D341Med (cell line): ENCODE measurements at places on chromosomes 2 and 18.

- no peak for DNase-seq
Measured at GRCh38 chr2:8139668-8140200, 542.1 kb upstream of the ID2 start.

DNA sequence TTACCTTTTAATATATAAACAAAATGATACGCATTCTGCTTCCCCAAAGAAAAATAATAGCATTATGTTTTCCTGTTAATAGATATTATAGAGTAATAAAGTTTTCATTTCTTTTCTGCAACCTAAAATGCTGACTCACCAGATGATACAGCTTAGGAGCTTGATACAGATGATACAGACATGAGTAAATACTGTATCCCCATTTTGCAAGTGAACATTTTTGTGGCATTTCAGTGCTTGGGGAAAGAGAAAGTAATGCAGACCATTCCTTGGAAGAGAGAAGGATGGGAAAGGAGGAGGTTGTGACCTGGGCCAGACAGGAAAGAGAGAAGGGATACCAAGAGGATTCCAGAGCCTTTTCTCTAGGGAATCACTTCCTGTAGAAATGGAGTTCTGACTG, 97.5 kb upstream of the FSHR start:
- no peak for DNase-seq

GRCh38 chr2:216057688-216058193, 23.9 kb downstream of the PECR start:
- DNase-seq = no peak

GRCh38 chr2:31666878-31667277, 86.1 kb upstream of the SRD5A2 start:
- no peak for DNase-seq
